Central memory CD8-positive, alpha-beta T cell (primary cell): ENCODE measurements at places on chromosomes 13 and 19.
A peak's percentile ranks its signal among the peaks of the same experiment; 100 is the strongest.

DNA sequence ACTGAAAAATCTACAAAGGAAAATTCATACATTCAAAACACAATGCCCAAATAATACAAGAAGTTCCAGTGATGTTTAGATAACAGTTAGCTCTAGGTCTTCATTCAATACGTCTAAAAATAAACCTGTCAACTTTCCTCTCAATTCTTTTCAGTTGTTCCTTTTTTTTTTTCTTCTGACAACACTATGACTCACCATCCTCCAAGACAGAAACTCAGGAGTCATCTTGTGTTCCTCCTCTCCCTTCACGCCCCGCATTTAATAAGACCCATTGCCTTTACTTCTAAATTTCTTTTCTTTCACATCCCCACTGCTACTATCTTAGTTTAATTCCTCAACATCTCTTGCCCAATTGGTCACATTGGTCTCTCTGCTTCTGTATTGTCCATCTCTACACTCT lies 759.9 kb downstream of the GPC5 start:
- no peak for DNase-seq
- no peaks in the 10 kb centered on the region for H3K4me1 ChIP-seq
- H3K27me3 ChIP-seq = no peaks in the 10 kb centered on the region
- H3K36me3 ChIP-seq = no peaks in the 10 kb centered on the region

- DNase-seq = no peak
- H3K27ac ChIP-seq = no peak overlapping the region
- H3K4me1 ChIP-seq = no peaks in the 10 kb centered on the region
- peaks cover 1% of the 10 kb centered on the region for H3K36me3 ChIP-seq
- H3K4me3 ChIP-seq = no peak overlapping the region
Measured at GRCh38 chr13:112438094-112438493, 61.9 kb downstream of the SPACA7 start.

GRCh38 chr19:55909801-55910200 lies 22.3 kb downstream of the NLRP13 start:
- H3K27ac ChIP-seq = no peak overlapping the region
- H3K4me1 ChIP-seq = no peaks in the 10 kb centered on the region
- H3K27me3 ChIP-seq = peaks cover 26% of the 10 kb centered on the region
- no peak for DNase-seq

- no peak overlapping the region for H3K4me3 ChIP-seq
- no peaks in the 10 kb centered on the region for H3K4me1 ChIP-seq
- H3K36me3 ChIP-seq = peaks cover 3% of the 10 kb centered on the region
- DNase-seq = no peak
- H3K27me3 ChIP-seq = no peaks in the 10 kb centered on the region
- H3K27ac ChIP-seq = no peak overlapping the region
Measured at GRCh38 chr19:37725181-37725580, 5.6 kb upstream of the ZNF607 start.

- no peak overlapping the region for H3K27ac ChIP-seq
- no peaks in the 10 kb centered on the region for H3K27me3 ChIP-seq
- no peak overlapping the region for H3K4me3 ChIP-seq
- no peaks in the 10 kb centered on the region for H3K4me1 ChIP-seq
- no peaks in the 10 kb centered on the region for H3K36me3 ChIP-seq
- no peak for DNase-seq
Measured at GRCh38 chr19:29630655-29631054, 24.6 kb downstream of the POP4 start.

DNA sequence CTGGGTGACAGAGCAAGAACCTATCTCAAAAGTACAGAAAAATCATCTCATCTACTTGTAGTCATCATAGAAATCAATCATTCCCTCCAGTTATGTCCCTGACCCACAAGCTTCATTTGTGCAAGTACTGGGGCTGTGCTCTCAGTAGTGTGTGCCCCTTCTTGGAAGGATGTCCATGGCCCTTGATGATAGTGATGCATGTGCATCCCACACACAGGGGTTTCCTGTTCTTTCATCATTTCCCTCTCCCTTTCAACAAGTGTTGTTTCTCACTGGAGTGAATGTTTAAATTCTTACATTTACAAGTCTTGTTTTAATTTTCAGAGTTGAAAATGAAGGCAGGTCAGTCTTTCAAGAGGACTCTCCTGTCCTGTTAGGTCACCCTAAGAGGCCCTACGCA lies 1.5 kb downstream of the LGALS13 start:
- peaks cover 67% of the 10 kb centered on the region for H3K27me3 ChIP-seq
- H3K4me1 ChIP-seq = no peaks in the 10 kb centered on the region
- no peak for DNase-seq
- H3K36me3 ChIP-seq = peaks cover 2% of the 10 kb centered on the region
- H3K4me3 ChIP-seq = no peak overlapping the region

- H3K4me3 ChIP-seq = no peak overlapping the region
- H3K36me3 ChIP-seq = no peaks in the 10 kb centered on the region
- H3K4me1 ChIP-seq = no peaks in the 10 kb centered on the region
- H3K27ac ChIP-seq = no peak overlapping the region
- DNase-seq = no peak
Measured at GRCh38 chr13:85148009-85148408, 651.2 kb downstream of the SLITRK6 start.

GRCh38 chr19:18460900-18461299 lies 23.0 kb upstream of the ISYNA1 start:
- peaks cover 29% of the 10 kb centered on the region for H3K4me1 ChIP-seq
- H3K4me3 ChIP-seq = no peak overlapping the region
- no peak overlapping the region for H3K27ac ChIP-seq
- H3K27me3 ChIP-seq = no peaks in the 10 kb centered on the region
- peaks cover 49% of the 10 kb centered on the region for H3K36me3 ChIP-seq

- no peak overlapping the region for H3K4me3 ChIP-seq
- H3K36me3 ChIP-seq = no peaks in the 10 kb centered on the region
- DNase-seq = no peak
Measured at GRCh38 chr13:35566340-35566739, 89.9 kb upstream of the MAB21L1 start.

GRCh38 chr19:13835791-13836723 lies 40.8 kb downstream of the ZSWIM4 start:
- DNase-seq = peak; percentile 33
- peaks cover 96% of the 10 kb centered on the region for H3K36me3 ChIP-seq
- H3K4me1 ChIP-seq = peaks cover 76% of the 10 kb centered on the region
- peak overlapping the region; percentile 89 for H3K4me3 ChIP-seq
- H3K27me3 ChIP-seq = no peaks in the 10 kb centered on the region

DNA sequence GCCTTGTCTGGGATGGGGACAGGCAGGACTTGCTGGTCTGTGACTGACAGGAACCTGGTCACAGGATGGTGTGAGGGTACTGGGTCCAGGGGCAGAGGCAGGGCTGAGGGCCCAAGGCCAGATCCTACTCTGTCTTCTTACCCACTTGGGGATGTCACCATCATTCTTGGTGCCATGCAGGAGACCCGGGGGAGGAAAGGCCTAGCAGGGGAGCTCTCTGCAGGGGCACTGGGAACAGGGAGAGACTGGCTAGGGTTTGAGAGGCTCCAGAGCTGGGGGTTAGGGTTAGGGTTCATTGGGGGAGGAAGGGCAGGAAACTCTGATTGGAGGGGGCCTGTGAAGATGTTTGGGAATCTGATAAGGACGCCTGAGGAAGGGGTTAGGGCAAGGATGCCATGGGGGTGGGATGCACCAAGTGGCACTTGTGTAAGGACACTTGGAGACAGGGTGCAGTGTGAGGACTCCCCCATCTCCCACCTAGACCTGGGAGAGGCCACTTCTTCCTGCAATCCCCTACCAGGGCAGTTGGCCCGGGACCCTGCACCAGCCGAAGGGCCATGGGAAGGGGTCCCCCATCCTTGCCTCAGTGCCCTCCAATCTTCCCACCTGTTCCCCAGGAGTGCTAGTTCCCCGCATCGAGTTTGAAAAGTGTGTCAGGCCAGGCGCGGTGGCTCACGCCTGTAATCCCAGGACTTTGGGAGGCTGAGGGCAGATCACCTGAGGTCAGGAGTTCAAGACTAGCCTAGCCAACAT lies 6.9 kb downstream of the PRR36 start:
- no peak for DNase-seq
- peaks cover 36% of the 10 kb centered on the region for H3K27me3 ChIP-seq
- no peak overlapping the region for H3K27ac ChIP-seq
- H3K4me1 ChIP-seq = peaks cover 33% of the 10 kb centered on the region

DNA sequence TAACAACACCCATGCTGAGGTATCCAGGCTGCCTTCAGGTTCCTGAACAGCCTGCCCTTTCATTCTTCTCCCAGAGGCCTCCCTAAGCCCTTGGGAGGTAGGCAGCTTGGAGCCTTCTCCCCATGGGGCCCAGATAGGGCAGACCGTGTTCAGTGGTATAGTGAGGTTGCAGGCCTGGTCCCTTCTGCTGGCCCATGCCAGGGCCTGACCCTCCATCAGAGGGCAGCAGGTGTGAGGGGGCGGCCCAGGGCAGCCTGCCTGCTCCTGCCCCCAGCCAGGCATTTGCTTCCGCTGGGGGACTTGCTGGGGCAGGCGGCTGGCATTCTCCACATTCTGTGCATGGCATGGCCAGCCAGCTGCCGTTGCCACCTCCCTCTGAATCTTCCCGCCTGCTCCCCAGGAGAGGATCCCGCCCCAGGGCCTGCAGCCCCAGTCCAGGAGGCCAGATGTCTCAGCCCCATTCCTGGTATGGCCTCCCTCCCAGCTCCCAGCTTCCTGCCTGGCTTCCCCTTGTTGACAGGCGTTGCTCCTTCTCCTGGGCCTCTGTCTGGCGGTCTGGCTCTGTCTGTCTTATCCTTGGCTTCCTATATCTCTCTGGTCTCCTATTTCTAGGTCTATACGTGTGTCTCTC lies 8.9 kb downstream of the CIC start:
- no peak overlapping the region for H3K4me3 ChIP-seq
- no peaks in the 10 kb centered on the region for H3K27me3 ChIP-seq
- DNase-seq = no peak
- peaks cover 19% of the 10 kb centered on the region for H3K36me3 ChIP-seq
- peaks cover 41% of the 10 kb centered on the region for H3K4me1 ChIP-seq

DNA sequence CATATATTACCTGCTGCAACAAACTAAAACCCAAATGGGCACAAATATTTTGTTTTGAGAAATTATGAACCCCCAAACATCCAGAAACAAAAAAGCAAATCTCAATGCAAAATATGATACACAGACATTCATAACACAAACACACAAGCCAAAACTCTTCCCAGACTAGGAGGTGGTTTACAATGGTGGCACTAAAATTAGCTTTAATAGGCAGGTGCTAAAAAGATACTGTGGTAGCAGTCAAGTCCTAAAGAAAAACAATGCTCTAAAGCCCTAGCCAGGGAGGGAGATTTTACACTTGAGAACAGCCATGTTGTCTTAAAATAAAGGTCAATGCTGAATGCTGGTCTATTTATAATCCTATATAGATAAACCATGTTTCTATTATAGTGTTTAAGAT lies 65.0 kb downstream of the DOCK9 start:
- peak overlapping the region; percentile 4 for H3K27ac ChIP-seq
- no peak overlapping the region for H3K4me3 ChIP-seq
- no peak for DNase-seq
- peaks cover 11% of the 10 kb centered on the region for H3K4me1 ChIP-seq
- no peaks in the 10 kb centered on the region for H3K27me3 ChIP-seq

DNA sequence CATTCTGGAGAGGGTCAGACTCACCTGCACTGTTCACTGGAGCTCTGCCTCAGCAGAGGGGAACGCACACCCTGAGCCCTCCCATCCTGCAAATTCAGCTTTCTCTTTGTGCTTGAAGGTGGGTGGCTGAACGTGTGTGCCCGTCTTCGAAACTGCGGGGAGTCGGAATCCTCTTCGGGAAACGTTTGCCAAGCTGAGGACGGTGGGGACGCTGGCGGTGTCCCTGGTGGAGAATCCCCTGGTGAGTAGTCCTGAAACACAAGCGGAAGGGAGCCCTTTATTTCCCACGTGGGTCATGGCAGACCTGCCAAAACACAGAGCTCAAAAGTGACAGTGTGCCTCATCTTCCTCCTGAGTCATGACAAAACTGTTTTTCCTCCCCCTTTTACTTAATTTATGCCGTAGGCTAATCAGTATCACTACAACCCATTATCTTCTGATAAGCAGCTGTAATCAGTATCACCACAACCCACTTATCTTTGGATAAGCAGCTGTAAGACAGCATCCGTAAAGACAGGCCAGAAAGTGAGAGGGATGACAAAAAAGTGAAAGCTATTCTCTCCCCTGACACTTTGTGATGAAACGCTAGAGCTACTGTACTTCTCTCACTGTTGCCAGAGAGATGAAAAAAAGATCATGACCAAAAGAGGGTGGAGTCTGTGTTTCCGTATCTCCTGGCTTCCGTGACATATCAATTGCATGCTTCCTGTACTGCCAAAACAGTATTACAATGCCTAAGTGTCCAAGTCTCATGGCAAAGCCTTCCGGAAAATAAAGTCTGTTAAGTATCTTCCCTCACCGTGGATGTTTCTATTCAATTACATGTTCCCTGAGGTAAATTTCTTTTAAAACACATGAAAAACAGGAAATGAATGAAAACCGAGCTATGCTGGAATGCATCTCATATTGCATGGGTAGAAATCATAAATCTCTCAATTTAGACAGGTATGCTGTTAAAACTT lies 155.5 kb downstream of the TBC1D4 start:
- H3K4me1 ChIP-seq = peaks cover 33% of the 10 kb centered on the region
- peaks cover 13% of the 10 kb centered on the region for H3K36me3 ChIP-seq
- H3K27me3 ChIP-seq = no peaks in the 10 kb centered on the region
- peak; percentile 42 for DNase-seq

- no peak for DNase-seq
- H3K27ac ChIP-seq = no peak overlapping the region
- H3K27me3 ChIP-seq = peaks cover 24% of the 10 kb centered on the region
- no peak overlapping the region for H3K4me3 ChIP-seq
Measured at GRCh38 chr19:56176881-56177280, 1.1 kb downstream of the GALP start.

DNA sequence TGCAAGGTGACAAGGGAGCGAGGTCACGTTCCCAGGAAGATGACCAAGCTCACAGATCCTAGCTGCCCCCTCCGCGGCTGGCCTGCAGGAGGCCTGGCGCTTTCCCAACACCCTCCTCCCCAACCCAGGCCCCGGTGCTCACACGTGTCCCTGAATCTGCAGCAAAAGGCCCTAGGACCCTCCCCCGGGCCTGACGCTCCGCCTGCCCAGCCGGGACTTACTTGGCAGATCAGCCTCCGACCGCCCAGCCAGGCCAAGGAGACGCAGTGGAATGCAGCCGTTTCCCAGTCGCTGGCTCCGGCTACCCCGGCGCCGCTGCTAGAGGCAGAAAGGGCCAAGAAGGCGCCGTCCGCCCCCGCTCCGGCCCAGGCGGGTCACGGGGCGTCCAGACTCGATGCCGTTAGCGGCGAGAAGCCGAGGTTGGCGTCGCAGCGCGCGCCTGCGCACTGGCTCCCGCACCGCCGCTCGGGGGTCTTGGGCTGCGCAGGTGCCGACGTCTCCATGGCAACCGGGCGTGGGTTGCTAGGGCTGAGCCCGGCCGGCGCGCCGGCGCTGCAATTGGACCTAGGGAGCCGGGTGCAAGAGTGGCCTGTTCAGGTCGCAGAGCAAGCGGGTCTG lies at the start of gene PNMA8A:
Gene PNMA8A, minus strand, starts transcription at position 448 of the 618 bp plus-strand sequence. CDS start 528 bp downstream, outside the sequence.
- no peak within 1 kb of the TSS for H3K27ac ChIP-seq
- H3K36me3 ChIP-seq = peaks cover 2% of the 10 kb centered on the region
- peaks cover 8% of the 10 kb centered on the region for H3K4me1 ChIP-seq
- no peak within 1 kb of the TSS for H3K4me3 ChIP-seq

- H3K27me3 ChIP-seq = peaks cover 23% of the 10 kb centered on the region
- DNase-seq = no peak
- no peaks in the 10 kb centered on the region for H3K4me1 ChIP-seq
- no peak overlapping the region for H3K27ac ChIP-seq
Measured at GRCh38 chr13:76822698-76823267, 63.4 kb downstream of the KCTD12 start.
